Activated T-cell treated with anti-CD3 and anti-CD28 coated beads for 48 hours (primary cell): ENCODE measurements at places on chromosomes 2 and 18.

- no peak for DNase-seq
These were observed 9.2 kb downstream of the PTPRN start for GRCh38 chr2:219300022-219300421.

DNA sequence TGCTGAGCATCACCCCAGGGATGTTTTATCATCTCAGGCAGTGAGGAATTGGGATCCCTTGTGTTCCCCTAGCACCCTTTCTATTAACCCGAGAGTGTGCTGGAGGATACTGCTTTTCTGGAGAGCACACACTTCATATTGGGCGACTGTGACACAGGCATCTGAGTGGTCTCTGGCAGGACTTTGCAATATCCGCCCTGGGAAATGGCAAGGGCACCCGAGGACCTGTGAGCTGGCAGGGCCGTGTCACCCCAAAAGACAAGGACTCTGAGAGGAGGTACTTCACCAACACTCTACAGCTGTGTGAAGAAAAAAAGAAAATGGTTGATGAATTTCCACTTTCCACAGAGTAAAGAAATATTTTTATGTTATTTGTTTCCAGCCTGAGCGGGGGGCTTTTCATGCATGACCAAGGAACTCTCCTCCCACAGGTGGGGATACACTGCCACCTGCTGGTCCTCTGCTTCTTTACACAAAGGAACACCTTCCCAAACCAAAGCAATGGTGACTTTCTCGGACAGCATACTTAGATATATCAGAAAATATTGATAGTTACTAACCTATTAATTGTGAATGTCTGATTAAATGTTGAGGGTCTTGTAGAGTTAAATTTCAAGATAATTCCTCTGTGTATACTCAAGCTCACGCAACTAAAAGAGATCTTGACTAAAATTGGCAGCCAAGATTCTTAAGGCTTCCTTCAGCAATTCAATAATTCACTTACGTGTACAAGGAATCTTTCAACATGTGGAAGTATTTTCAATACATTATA, 45.9 kb upstream of the REG3G start:
- no peak for DNase-seq

GRCh38 chr2:109214651-109215371, 85.8 kb downstream of the SH3RF3 start:
- DNase-seq = no peak

DNA sequence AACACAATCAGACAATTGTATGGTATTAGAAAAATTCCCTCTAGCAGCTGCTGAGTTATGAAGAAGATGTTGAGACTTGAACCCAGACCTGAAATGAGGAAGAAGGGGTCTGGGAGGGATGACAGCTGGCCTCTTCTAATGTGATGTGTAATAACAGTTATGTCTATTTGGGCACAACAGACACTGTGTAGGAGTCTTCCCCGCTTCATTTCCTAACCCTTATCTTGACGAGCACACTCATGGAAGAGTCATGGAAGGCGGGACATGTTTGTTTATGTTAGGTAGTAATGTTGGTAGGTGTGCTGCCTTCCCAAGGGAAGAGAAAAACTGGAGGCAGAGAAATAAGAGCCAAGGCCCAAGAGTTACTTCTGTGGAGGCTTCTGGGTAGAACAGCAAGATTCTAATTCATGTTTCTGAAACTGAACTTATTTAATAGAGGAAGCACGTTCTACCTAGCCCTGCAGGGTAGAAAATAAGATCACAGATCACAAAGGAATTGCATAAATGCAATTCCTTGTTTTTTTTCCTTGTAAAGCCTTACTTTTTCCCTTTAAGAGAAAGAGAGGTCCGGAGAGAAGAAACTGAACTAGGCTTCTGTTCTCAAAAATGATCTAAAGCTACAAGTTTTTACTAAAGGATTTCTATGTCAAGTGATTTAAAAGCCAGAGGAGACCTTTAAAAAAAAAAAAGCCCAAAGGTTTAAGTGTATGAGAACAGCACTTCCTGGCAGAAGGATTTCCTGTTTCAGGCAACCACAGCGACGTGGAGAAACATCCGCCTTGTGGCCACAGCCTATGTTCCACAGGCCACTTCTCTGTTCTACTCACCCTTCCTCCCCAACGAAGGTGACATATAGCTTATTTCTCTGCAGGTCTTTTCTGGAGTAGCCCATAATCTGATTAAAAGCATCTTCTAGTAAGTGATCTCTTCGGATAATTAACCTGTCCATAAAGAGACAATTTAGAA, 68.5 kb upstream of the STK17B start:
- DNase-seq = peak; percentile 73

- DNase-seq = no peak
These were observed 447.5 kb upstream of the SLC14A2 start for GRCh38 chr18:45167631-45168280.

- DNase-seq = no peak
These were observed 211.6 kb upstream of the MMADHC start for GRCh38 chr2:149799013-149799705.

- no peak for DNase-seq
These were observed 52.0 kb upstream of the ARL4C start for GRCh38 chr2:234548695-234549420.

GRCh38 chr2:231683292-231684235, 24.8 kb upstream of the PTMA start:
- no peak for DNase-seq

- no peak for DNase-seq
These were observed 1.1 kb downstream of the ZNF513 start for GRCh38 chr2:27379383-27379835.

- DNase-seq = no peak
These were observed 115.5 kb downstream of the COL6A3 start for GRCh38 chr2:237298151-237299118.

DNA sequence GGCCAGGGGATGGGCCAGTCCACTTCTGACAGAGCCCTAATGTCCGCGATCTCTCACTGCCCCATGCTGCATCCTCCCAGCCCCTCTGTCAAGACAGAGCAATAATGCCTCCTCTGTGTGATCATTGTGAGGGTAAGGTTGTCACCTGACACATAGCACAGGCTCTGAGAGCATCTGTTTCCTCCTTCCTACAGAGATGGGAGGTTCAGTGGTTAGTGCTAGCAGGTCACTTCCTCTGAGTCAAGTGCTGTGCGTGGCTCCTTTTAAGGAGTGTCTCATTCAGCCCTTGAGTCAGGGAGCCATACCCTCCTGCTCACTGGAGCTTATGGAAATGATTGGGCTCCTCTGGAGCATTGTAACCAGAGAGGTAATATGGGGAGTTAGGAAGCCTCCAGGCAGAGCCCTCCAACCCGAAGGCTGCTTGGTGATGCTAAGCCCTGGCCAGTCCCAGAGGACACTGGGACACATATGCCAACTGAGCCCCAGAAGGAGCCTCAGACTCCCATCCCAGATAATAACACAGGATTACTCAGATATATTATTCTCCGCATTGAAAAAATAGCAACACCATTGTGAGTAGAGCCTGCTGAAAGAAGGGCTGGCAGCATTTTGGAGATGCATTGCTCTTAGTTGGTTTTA, 189.0 kb downstream of the GALNT1 start:
- DNase-seq = no peak

GRCh38 chr2:219844401-219845091, 217.1 kb downstream of the SLC4A3 start:
- no peak for DNase-seq

DNA sequence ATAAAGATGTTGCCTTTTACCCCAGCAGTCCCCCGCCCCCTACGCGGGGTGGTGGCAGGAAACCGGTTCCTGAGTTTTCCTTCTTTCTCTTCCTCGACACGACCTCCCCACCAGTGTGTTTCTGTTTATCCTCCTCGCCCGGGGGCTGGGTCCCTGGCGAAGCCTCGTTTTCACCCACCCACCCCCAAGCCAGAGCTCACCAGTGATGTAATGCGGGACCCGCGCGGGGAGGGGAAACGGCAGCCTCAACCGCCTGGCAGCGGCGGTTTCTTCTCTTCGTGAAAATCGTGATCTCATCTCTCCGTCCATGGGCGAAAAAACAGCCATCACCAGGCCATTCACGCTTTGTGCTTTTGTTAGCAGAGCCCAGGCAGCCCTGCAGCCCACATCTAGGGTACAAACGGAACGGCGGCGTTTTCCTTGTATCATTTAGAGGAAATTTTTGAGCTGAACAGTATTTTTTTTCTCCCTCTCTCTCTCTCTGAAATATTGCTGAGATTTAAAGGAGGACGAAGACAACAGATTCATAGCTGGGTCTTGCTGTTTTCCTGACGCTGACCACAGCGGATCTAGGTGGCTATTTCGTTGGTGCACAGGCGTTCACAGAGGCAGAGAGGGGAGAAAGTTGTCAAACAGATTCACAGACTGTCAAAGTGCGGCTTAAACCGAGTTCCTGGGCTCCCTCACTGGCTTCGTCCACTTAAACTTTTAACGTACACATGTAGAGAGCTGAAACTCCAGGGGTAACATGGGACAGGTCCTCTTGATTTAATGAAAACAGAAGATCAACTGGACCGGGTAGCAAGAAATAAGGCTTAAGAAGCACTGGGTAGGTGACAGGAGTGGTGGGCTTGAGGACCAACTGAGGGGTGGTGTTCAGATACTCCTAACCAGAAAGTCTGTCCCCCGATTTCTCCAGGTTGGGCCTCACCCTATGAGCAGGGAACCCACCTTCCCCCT, 21.9 kb upstream of the PAX3 start:
- DNase-seq = no peak

DNA sequence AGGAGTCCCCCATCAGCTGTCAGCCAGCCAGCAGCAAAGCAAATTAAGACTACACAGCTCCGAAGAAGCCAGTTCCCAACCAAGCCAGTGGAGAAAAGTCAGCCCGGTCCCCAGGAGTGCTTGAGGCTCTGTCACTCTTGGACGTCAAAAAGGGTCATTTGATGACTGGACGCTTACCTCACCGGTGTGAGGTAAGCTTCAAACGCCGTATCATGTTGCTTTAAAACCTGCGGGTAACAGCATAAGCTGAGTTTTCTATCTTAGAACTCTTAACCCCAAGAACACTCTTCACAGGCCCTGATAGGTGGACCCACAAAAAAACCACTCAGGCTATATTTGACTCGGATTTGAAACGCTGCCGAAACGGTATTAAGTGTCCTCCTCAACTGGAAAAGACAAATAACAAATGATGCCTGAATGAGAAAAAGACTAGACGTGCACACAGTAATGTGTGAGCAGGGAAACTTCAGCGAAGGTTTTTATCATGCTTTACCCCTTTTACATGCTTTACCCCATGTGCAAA, 682 bp upstream of the LNPK start:
- no peak for DNase-seq

- DNase-seq = no peak
These were observed 157.4 kb downstream of the MYO3B start for GRCh38 chr2:170335351-170335750.

- DNase-seq = no peak
These were observed 55.1 kb downstream of the ATP8B1 start for GRCh38 chr18:57747809-57748680.

- no peak for DNase-seq
These were observed 55.6 kb downstream of the TGFA start for GRCh38 chr2:70498054-70498453.

- no peak for DNase-seq
These were observed 1.8 kb downstream of the MEMO1 start for GRCh38 chr2:32008805-32009515.

- DNase-seq = no peak
These were observed 2.6 kb downstream of the ANKRD44 start for GRCh38 chr2:197307933-197308521.

DNA sequence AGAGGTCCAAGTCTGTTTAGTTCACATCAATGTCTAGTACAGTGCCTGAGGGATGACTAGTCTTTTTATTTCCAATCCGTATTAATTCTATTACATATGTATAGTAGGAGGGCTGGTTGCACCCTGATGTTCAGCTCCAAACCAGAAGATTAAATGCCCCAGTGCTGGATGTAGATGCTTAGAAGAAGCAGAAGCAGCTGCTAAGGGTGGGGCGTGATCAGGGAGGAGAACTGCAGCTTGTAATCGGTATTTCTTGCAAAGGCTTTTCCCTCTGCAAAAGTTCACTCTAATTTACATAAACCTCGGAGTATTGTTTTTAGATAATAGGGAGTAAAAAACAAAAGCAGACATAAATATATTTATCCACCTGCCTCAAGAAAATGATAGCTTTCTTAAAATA, 145.3 kb upstream of the ITGA4 start:
- DNase-seq = no peak

DNA sequence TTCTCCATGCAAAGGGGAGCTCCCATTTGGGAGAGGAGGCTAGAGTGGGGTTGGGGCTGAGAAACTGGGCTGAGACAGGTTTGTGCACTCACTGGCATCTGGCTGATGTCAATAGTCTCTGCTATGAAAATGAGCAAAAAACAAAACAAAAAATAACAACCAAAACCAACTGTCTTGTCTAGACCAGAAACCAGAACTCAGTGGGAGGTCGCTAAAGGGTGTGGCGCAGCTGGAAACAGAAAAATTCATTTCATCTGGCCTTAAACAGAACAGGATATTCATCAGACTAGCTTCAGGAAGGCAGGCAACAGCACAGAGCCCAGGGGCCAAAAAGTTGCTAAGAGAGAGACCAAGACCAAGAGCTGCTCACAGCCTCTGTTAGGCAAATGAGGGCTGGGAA, 126.1 kb downstream of the THNSL2 start:
- DNase-seq = no peak

DNA sequence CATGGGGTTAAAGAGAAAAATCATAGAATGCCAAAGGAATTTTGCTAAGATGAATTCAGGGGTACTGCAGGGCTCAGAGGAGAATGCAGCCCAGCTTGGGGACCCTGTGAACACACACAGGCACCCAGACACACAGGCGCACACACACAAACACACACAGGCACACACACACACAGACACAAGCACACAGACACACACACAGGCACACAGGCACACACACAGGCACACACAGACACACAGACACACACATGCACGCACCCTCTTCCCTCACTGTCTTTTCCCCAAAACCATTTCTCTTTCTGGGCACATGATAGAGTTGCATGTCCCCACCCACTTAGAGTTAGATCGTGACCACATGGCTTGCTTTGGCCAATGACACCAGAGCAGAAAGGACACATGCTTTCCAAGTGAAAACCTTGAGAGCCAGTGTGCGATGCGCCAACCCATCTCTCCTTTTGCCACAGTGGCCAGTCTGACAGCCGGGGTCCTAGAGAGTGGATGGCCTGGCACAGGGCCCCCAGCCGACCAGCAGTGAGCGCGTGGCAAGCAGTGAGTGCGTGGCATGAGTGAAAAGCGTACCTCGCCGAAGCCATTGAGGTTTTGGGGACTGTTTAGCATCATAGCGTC, 163.3 kb downstream of the KLHL29 start:
- DNase-seq = no peak

DNA sequence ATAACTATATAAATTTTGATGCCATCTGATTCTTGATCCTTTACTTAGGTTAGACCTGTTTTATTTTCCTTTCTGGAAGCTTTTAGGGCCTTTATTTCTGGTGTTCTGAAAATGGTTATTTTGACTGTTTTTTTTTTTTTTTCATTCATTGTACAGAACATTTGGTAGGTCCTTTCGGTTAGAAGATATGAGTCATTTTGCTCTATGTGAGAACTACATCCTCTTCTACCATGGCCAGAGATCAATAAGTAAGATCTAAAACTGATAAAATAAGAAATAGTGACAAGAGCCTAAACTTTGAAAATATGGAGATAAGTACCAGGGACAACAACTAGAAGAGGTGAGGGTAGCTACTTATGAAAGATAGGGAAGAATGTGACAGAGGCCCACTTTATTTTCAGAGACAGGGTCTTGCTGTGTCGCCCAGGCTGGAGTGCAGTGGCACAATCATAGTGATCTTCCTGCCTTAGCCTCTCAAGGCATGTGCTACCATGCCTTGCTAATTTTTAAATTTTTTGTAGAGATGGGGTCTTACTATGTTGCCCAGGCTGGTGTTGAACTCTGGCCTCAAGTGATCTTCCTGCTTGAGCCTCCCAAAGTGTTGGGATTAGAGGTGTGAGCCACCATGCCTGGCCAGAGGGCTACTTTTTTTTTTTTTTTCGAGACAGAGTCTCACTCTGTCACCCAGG, 66.5 kb downstream of the EIF2AK3 start:
- DNase-seq = no peak
